ENCODE measurements at places on chromosomes 7 and 10. TPM values are rescaled to one million over a fixed set of nuclear protein-coding genes. Genes with fewer than 3 reads are reported as not detected.

The CC2D2B gene
- 1.2 TPM for total RNA-seq

The NPSR1 gene
- total RNA-seq: not detected

The PLPP4 gene
- 18.8 TPM for total RNA-seq

DNA sequence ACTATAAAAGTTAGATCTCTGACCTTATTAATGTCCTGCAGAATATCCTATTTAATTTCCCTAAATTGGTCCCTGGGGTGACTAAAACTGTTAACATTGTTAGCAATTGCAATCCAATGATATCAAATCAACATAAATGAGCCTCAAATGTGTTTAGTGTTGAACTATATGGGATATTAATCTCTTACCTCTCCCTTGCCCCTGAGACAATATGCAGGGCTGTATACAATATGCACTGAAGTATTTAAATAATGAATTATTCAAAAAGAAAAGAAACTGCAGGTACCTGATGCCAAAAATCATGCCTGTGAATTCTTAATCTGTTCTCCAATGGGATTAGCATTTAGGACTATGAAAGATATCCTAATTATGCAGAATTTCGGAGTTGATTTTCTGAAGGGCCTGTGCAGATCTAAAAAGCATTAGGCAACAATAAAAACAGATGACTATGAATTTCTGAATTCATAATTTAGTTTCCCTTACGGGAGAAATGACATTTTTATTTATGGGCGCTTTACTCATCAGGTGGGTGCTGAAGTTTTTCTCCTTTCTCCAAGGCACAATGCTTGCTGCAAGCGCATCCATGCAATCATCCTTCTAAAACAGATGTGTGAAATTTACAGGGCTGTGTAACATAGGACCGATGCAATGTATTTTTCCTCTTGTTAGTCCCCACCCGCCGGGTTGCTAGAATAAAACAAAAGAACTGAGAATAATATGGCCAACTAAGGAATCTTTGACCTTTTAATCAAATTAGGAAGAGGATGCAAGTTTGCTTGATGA lies 5.4 kb upstream of the C10orf90 start:
- no peak for DNase-seq

- no peak for DNase-seq
These were observed 29.3 kb upstream of the GGCT start for GRCh38 chr7:30533886-30534285.

DNA sequence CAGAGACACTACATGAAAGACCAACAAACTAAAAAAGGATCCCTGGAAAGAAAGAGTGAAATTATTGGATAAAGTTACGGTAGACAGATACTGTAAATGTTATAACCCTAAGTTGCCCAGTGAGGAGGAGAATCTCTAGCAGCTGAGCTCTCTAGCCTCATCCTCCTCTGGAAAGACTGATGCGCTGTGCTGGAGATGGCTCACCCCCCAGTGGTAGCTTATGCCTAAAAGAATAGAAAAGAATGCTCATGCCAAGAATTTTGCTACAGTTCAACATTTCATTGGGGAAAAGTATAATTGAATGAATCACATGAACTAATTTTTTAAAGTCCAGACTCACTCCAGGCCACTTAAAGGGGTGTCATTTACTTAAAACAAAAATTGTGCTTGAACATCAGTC lies 50.8 kb upstream of the RNF32 start:
- DNase-seq: no peak

- DNase-seq: no peak
These were observed 35.2 kb upstream of the NPSR1 start for GRCh38 chr7:34622771-34623250.

DNA sequence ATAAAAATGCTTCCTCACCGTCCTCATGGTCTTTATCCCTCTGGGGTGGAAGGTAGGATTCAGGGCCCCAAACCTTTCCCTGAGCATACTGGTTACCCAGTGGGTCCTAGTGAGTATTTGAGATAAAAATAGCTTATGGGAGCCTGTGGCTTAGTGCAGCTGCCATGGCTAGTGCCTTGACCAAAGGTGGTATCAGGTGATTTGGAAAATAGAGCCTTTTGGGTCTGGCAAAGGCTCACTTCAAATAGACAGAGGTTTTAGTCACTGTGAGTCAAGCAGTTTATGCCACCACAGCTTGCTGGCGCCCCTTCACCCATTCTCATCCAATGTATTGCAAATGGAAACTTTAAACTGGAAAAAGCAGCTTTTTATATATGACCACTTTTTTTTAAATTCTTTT lies 30.4 kb downstream of the PLAU start:
- no peak for DNase-seq
